ENCODE measurements at places on chromosomes 16 and 17. TPM values are rescaled to one million over a fixed set of nuclear protein-coding genes. Genes with fewer than 3 reads are reported as not detected.

Gene WSCD1
- polyA plus RNA-seq = 5.4 TPM

Gene NDUFAF8
- polyA plus RNA-seq = 134 TPM

GRCh38 chr17:15490634-15491261 is 23.3 kb upstream of the CDRT4 start:
- H3K27ac ChIP-seq = no peak overlapping the region
- no peaks in the 10 kb centered on the region for H3K36me3 ChIP-seq
- H3K4me1 ChIP-seq = no peaks in the 10 kb centered on the region

- no peaks in the 10 kb centered on the region for H3K36me3 ChIP-seq
- no peak for DNase-seq
- H3K4me3 ChIP-seq = no peak overlapping the region
- H3K27me3 ChIP-seq = no peaks in the 10 kb centered on the region
These were observed 298.3 kb upstream of the XYLT1 start for GRCh38 chr16:17769065-17769464.

DNA sequence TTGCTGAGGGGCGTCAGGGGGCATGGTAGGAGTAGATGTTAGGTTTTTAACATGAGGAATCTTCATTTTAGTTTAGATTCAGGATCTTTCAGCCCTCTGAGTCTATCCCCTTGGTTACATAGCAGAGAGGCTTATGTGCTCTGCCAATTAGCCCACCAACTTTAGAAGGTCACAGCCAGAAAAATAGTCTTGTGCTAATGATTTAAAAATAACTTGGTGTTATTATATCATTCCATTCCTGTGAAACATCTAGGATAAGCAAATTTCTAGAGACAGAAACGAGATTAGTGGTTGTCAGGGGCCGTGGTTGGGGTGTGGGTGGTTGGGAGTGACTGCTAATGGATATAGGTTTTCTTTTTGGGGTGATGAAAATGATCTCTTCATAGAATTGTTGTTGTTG is 183.7 kb downstream of the SNX29 start:
- H3K36me3 ChIP-seq = peaks cover 4% of the 10 kb centered on the region
- DNase-seq = no peak
- H3K27ac ChIP-seq = no peak overlapping the region
- peaks cover 20% of the 10 kb centered on the region for H3K4me1 ChIP-seq

GRCh38 chr17:34201225-34201624 is 53.9 kb upstream of the CCL2 start:
- no peaks in the 10 kb centered on the region for H3K4me1 ChIP-seq
- H3K27me3 ChIP-seq = no peaks in the 10 kb centered on the region
- DNase-seq = no peak
- H3K36me3 ChIP-seq = no peaks in the 10 kb centered on the region

GRCh38 chr16:78985716-78986605 is 614.6 kb downstream of the MAF start:
- no peaks in the 10 kb centered on the region for H3K36me3 ChIP-seq
- H3K27ac ChIP-seq = no peak overlapping the region
- H3K4me1 ChIP-seq = no peaks in the 10 kb centered on the region
- no peak overlapping the region for H3K4me3 ChIP-seq
- DNase-seq = no peak
